NCI-H2171 (cell line): ENCODE measurements at places on chromosomes 7 and 10.

DNA sequence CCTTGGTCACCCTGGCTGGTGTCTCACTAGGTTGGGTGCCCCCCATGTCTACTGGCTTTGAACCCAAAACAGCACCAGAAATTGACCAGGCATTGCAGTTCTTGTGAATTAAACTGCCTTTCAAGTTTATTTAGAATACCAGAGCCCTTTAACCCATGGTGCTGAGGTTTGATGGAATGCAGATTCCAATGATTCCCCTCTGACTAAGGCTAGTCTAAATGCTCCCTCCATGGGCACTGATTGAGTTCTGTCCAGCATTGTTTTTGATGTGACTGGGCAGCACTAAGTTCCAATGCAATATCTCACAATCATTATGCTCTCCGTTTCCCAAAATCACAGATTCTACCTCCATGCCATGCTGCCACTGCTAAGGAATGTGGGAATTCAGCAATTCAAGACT, 1047.4 kb upstream of the LRRN3 start:
- DNase-seq = no peak

GRCh38 chr7:20831451-20831850, 44.8 kb upstream of the SP8 start:
- no peak for DNase-seq

DNA sequence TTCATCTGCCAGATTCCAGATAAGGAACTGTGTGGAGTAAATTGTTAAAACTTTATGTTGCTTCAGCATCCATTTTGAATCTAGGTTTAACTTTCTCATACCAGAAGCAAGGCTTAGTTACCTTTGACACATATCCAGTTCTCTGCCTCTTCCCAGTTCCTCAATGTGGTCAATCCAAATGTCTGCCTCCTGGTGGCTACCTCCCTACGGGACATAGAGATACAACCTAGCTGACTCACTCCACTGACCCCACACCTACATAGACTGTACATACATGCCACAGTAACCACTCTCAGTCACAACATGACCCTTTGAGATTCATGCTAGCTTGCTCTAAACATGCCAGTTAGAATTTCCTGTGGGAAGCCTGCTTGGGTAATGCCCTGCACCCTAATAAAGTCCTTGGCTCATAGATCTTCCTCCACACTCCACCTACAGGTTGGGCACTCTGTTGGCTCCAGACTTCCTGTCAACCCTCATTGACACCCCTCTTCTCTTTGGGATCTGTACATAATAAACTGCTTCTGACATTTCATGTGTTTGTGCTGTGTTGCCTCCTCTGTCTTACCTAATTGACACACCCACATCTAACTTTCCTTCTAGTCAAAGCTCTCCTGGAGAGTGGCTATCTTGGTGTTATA, 278.1 kb downstream of the HTR7 start:
- no peak for DNase-seq

- no peak for DNase-seq
Observed at GRCh38 chr10:67803588-67804394, 34.2 kb downstream of the DNAJC12 start.

- peak; percentile 1 for DNase-seq
Observed at GRCh38 chr10:130555411-130555750, 419.2 kb downstream of the GLRX3 start.

- DNase-seq = no peak
Observed at GRCh38 chr10:52785418-52785817, 12.8 kb upstream of the MBL2 start.

DNA sequence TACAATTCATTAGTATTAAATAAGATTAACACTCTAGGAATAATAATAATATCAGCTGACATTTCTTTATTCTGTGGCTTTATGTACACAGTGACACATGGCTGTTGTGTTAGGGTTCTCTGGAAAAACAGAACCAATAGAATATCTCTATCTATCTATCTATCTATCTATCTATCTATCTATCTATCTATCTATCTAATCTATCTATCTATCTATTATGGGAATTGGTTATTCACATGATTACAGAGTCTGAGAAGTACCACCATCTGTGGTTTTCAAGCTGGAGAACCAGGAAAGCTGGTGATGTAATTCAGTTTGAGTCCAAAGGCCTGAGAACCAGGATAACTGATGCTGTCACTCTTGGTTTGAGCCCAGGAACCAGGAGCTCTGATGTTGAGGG, 194.1 kb upstream of the MTPN start:
- no peak for DNase-seq
